ENCODE measurements at places on chromosomes 2 and 18.
A peak's percentile ranks its signal among the peaks of the same experiment; 100 is the strongest.

DNA sequence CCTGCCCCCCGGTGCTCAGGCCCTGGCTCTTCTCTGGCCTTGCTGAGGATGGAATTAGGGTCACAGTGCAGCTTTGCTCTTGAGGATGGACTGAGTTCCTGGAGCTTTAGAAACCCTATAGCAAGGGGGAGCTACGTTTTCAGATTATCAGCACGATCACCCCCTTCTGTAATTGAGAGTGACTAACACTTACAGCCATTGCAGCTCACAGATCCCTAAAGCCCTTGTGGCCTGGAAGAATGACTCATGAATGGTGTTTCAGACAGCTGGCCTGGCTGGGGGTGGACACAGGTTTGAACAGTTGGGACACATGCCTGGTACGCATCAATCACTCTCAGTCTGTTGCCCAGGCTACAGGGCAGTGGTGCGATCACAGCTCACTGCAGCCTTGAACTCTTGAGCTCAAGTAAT is 79.7 kb upstream of the IGFBP5 start:
- no peak overlapping the region for H3K4me3 ChIP-seq
- DNase-seq: no peak
- no peak overlapping the region for H3K27ac ChIP-seq
- no peaks in the 10 kb centered on the region for H3K36me3 ChIP-seq
- H3K27me3 ChIP-seq: no peaks in the 10 kb centered on the region

DNA sequence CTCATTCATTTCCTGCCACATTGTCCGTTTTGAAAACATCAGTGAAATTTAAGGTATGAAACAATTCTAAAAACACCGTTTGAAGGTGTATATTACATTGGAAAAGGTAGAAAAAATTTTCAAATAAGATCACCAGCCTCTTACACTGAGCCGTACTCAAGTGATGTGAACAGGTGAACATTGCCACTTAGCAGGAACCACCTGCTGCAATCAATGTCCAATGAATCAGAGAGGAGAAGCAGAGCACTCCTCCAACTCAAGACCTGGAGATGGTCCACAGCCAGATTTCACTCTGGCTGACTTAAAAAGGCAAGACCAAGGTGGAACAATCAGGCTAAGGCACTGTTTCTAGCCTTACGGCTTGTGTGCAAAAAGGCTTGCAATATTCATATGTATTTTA is 110.3 kb upstream of the TTN start:
- no peak for DNase-seq
- no peaks in the 10 kb centered on the region for H3K4me1 ChIP-seq
- no peak overlapping the region for H3K4me3 ChIP-seq
- no peak overlapping the region for H3K27ac ChIP-seq
- H3K27me3 ChIP-seq: no peaks in the 10 kb centered on the region

GRCh38 chr18:74590671-74591070 is 7.0 kb upstream of the ZNF407 start:
- H3K36me3 ChIP-seq: peaks cover 4% of the 10 kb centered on the region
- no peaks in the 10 kb centered on the region for H3K27me3 ChIP-seq
- no peak overlapping the region for H3K27ac ChIP-seq
- no peaks in the 10 kb centered on the region for H3K4me1 ChIP-seq

GRCh38 chr18:56381196-56381595 is 257.2 kb downstream of the TXNL1 start:
- no peak for DNase-seq
- no peak overlapping the region for H3K27ac ChIP-seq
- no peaks in the 10 kb centered on the region for H3K27me3 ChIP-seq
- H3K4me3 ChIP-seq: no peak overlapping the region

DNA sequence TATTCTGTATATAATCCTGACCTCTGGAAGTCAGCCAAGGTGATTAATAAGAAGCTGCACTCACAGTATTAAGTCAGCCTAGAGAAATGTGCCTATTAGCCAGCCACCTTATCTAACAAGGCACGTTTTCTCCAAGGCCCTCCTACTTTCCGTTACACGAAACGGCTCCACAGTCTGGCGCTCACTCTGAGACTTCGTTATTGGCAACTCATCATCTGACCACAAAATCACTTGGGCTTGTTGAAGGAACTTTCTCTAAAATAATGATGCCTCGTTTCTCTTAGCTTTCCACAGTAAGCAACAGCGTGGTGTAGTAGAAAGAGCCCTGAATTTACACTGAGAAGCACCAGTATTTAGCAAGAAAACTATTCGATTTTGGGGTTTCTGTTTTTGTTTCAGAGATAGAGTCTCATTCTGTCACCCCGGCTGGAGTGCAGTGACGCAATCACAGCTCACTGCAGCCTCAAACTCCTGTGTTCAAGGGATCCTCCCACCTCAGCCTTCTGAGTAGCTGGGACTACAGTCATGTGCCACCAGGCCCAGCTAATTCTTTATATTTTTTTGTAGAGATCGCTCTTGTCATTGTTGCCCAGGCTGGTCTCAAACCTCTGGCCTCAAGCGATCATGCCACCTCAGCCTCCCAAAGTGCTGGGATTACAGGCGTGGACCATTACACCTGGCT is 53.6 kb upstream of the SLC14A1 start:
- peak; percentile 96 for DNase-seq
- H3K4me3 ChIP-seq: no peak overlapping the region
- no peaks in the 10 kb centered on the region for H3K27me3 ChIP-seq
- H3K4me1 ChIP-seq: peaks cover 60% of the 10 kb centered on the region
- peak overlapping the region; percentile 58 for H3K27ac ChIP-seq
- H3K36me3 ChIP-seq: no peaks in the 10 kb centered on the region

DNA sequence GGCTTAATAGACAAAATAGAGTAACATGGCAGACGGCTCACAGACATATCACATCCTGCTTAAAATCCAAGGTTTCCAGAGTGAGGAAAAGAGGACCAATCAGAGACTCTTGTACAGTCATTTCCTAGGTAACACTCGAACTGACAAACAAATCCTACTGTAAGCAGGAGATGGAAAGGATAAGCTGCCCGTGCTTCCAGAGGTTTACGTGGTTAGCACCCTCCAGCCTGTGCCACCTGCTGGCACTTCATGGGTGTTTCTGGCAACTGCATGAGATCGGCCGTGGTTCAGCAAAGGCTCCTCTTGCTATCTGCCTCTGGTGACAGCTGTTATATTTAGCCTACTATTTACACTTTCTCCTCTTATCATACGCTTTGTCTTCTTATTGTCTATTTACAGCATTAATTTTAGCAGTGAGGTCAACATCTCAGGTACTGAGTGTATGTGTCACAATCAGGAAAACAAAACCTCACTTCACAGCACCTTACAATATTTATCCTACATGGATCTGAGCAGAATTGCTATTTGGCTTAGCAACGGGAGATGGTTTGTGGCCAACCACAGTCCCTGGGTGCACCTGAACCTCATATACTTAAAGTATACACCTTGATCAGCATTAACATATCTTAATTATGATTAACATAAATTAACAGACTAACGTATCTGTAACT is 226.9 kb downstream of the TMEM163 start:
- no peaks in the 10 kb centered on the region for H3K4me1 ChIP-seq
- H3K36me3 ChIP-seq: no peaks in the 10 kb centered on the region
- no peak for DNase-seq
- H3K27me3 ChIP-seq: no peaks in the 10 kb centered on the region
- H3K4me3 ChIP-seq: no peak overlapping the region

DNA sequence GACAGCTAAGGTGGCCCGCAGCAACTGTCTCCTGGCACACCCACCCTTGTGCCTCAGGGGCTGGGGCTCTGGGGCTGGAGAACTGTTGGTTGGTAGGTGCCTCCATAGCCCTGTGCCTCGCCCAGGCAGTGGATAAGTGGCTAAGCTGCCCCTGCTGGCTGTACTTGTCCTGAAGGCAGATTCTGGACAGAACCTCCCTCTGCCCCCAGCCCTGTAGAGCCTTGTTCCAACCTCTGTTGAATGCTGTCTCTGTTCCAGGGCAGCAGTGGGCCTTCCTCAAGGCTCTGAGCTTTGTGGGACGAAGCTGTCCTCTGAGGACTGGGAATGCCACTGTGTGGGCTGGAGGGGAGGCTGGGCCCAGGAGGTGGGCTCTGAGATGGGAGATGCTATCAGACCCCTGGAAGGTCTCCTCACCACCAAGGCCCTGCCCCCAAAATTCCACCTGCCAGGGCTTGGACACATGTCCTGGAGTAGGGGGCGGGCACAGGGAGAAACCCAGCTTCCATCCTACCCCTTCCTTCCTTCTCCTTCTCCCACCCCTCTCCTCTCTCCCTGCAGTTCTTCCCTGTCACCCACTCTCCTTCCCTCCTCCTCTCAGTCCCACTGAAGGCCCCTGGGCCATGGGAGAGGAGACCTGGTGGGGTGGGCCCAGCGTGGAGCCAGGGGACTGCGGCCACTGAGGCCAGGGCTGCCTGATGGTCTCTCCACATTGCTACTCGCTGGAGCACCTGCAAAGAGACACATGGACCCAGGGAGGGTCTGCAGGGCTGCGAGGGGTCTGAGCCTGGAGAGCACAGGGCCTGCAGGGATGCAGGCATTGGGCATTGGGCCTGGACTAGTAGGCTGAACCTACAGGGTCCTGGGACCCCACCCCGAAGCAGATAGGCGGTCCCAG is 1.7 kb upstream of the PDCD1 start:
- no peaks in the 10 kb centered on the region for H3K36me3 ChIP-seq
- peaks cover 31% of the 10 kb centered on the region for H3K27me3 ChIP-seq
- H3K4me3 ChIP-seq: no peak overlapping the region
- peaks cover 35% of the 10 kb centered on the region for H3K4me1 ChIP-seq
- no peak for DNase-seq
- H3K27ac ChIP-seq: no peak overlapping the region

GRCh38 chr18:26409091-26409490 is 139.3 kb downstream of the KCTD1 start:
- no peaks in the 10 kb centered on the region for H3K36me3 ChIP-seq
- DNase-seq: no peak
- H3K4me3 ChIP-seq: no peak overlapping the region
- H3K4me1 ChIP-seq: no peaks in the 10 kb centered on the region

DNA sequence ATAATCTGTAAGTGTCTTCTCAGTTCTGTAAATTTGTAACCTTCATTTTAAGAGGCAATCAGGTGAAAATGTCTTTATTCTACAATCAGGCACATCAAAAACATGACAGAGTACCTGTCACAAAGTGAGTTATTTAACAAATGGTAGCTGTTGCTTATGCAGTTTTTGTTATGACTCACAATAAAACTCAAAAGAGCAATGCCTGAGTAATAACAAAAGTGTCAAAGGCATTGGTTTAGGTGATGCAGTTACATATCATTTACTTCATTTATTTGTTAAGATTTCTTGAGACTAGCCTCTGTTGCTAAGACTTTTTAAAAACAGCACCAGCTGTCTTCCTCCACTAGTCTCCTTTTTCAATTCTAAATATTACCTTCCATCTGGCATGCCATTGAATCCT is 177.8 kb downstream of the KIAA1328 start:
- no peaks in the 10 kb centered on the region for H3K27me3 ChIP-seq
- H3K4me1 ChIP-seq: no peaks in the 10 kb centered on the region
- no peaks in the 10 kb centered on the region for H3K36me3 ChIP-seq
- no peak overlapping the region for H3K4me3 ChIP-seq
- DNase-seq: no peak

- DNase-seq: no peak
- no peak overlapping the region for H3K27ac ChIP-seq
- no peaks in the 10 kb centered on the region for H3K36me3 ChIP-seq
- H3K27me3 ChIP-seq: no peaks in the 10 kb centered on the region
- H3K4me3 ChIP-seq: peak overlapping the region; percentile 98
- H3K4me1 ChIP-seq: peaks cover 42% of the 10 kb centered on the region
Measured at GRCh38 chr2:74555610-74556103, 1.1 kb downstream of the DOK1 start.

GRCh38 chr2:231680285-231680991 is 27.9 kb upstream of the PTMA start:
- H3K4me1 ChIP-seq: peaks cover 29% of the 10 kb centered on the region
- H3K27me3 ChIP-seq: no peaks in the 10 kb centered on the region
- H3K27ac ChIP-seq: no peak overlapping the region
- no peaks in the 10 kb centered on the region for H3K36me3 ChIP-seq
- no peak for DNase-seq

DNA sequence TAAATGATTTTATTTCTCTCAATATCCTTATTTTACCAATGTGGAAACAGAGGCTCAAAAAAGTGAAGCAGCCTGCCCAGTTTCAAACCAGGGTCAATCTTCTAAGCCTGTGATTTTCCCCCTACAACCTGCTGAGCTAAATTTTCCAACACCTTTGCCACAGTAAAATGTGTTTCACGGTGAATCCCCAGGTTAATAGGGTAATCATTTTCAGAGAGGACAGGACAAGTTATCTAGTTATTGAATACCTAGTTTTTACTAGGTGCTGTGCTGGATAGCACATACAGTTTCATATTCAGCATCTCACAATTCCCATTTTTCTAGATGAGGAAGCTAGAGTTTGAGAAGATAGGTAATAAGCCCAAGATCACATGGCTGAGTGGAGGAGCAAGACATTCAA is 236.6 kb downstream of the PTH2R start:
- H3K4me3 ChIP-seq: no peak overlapping the region
- DNase-seq: no peak
- H3K4me1 ChIP-seq: no peaks in the 10 kb centered on the region
- H3K27ac ChIP-seq: no peak overlapping the region
- H3K36me3 ChIP-seq: no peaks in the 10 kb centered on the region
- H3K27me3 ChIP-seq: no peaks in the 10 kb centered on the region

GRCh38 chr2:1907849-1908533 is 163.7 kb upstream of the PXDN start:
- no peaks in the 10 kb centered on the region for H3K36me3 ChIP-seq
- no peak overlapping the region for H3K4me3 ChIP-seq
- DNase-seq: no peak
- H3K4me1 ChIP-seq: peaks cover 5% of the 10 kb centered on the region

DNA sequence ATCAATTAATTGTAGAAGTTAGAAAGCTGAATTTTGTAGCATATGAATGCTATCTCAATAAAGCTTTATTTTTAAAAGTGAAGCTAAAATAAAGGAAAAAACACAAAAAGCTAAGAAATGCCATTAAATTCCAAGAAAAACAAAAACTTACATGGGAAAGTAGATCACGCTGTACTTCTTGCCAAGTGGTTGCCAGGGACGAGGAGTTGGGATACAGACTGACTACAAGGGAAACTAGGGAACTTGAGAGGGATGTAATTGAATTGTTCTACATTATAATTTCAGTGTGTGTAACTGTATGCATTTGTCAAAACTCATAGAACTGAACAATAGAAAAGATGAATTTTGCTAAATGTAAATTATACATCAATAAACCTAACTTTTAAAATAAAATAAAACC is 108.1 kb downstream of the DYM start:
- H3K36me3 ChIP-seq: no peaks in the 10 kb centered on the region
- H3K4me1 ChIP-seq: no peaks in the 10 kb centered on the region
- H3K4me3 ChIP-seq: no peak overlapping the region
- no peak overlapping the region for H3K27ac ChIP-seq
- no peak for DNase-seq

- H3K36me3 ChIP-seq: no peaks in the 10 kb centered on the region
- H3K4me3 ChIP-seq: no peak overlapping the region
- no peak overlapping the region for H3K27ac ChIP-seq
- DNase-seq: peak; percentile 17
- no peaks in the 10 kb centered on the region for H3K27me3 ChIP-seq
Measured at GRCh38 chr18:31973929-31974546, 31.1 kb upstream of the TRAPPC8 start.
